GM12878 (cell line): ENCODE measurements at places on chromosomes 16 and 17.

GRCh38 chr16:28188085-28188916 is 23.5 kb downstream of the XPO6 start:
- H3K27me3 ChIP-seq, result no peaks in the 10 kb centered on the region
- peak overlapping the region; percentile 98 for H3K27ac ChIP-seq
- peak overlapping the region; percentile 53 for H3K4me3 ChIP-seq
- peak; percentile 91 for DNase-seq

GRCh38 chr17:78924481-78925151 is 571 bp downstream of the TIMP2 start:
- no peak for DNase-seq
- no peaks in the 10 kb centered on the region for H3K36me3 ChIP-seq
- peaks cover 2% of the 10 kb centered on the region; the same call in 1 of the 2 replicates for H3K4me1 ChIP-seq

GRCh38 chr16:87150262-87150661 is 166.9 kb downstream of the C16orf95 start:
- no peaks in the 10 kb centered on the region for H3K27me3 ChIP-seq
- no peaks in the 10 kb centered on the region for H3K4me1 ChIP-seq
- H3K36me3 ChIP-seq, result no peaks in the 10 kb centered on the region
- no peak for DNase-seq
- no peak overlapping the region for H3K27ac ChIP-seq
- H3K4me3 ChIP-seq, result no peak overlapping the region

GRCh38 chr16:72740347-72740746 is 307.6 kb downstream of the ZFHX3 start:
- H3K36me3 ChIP-seq, result no peaks in the 10 kb centered on the region
- H3K27ac ChIP-seq, result no peak overlapping the region
- peaks cover 11% of the 10 kb centered on the region; the same call in 1 of the 2 replicates for H3K4me1 ChIP-seq

GRCh38 chr17:13228225-13228624 is 210.4 kb upstream of the ELAC2 start:
- no peak for DNase-seq
- no peak overlapping the region for H3K4me3 ChIP-seq
- no peak overlapping the region for H3K27ac ChIP-seq
- H3K4me1 ChIP-seq, result no peaks in the 10 kb centered on the region
- H3K36me3 ChIP-seq, result no peaks in the 10 kb centered on the region

GRCh38 chr17:4635823-4636375 is 5.6 kb downstream of the ALOX15 start:
- DNase-seq, result peak; percentile 64
- H3K36me3 ChIP-seq, result no peaks in the 10 kb centered on the region
- no peak overlapping the region for H3K27ac ChIP-seq

DNA sequence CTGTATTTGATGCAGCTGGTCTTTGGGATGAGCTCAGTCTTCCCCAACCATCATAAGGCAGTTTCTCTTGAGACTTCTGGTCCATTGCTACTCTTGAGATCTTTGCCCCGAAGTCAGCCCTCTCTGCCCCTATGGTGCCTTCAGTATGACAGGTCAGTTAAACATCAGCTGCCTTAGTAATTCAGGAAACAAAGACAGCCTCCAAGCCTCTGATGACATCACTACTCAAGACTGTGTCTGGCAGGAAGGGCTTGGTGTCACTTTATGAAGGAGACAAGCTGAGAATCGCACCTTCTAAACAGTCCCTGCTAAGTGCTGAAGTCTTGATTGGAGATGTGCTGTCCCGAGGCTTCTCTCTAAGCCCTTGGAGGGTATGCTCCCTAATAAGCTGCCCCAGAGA is 104.9 kb upstream of the TBX2 start:
- no peak overlapping the region for H3K27ac ChIP-seq
- no peak overlapping the region for H3K4me3 ChIP-seq
- H3K36me3 ChIP-seq, result no peaks in the 10 kb centered on the region
- no peaks in the 10 kb centered on the region for H3K4me1 ChIP-seq
- H3K27me3 ChIP-seq, result no peaks in the 10 kb centered on the region
- DNase-seq, result no peak

GRCh38 chr16:27960619-27961295 is 102.8 kb downstream of the GSG1L start:
- no peak overlapping the region for H3K27ac ChIP-seq
- no peaks in the 10 kb centered on the region for H3K36me3 ChIP-seq
- no peaks in the 10 kb centered on the region for H3K27me3 ChIP-seq

- H3K4me3 ChIP-seq, result no peak overlapping the region
- no peak for DNase-seq
- no peaks in the 10 kb centered on the region for H3K27me3 ChIP-seq
Observed at GRCh38 chr17:63833741-63834373, 6.4 kb upstream of the FTSJ3 start.

GRCh38 chr17:305090-305976 is 47.3 kb downstream of the RPH3AL start:
- H3K36me3 ChIP-seq, result no peaks in the 10 kb centered on the region
- no peaks in the 10 kb centered on the region for H3K27me3 ChIP-seq
- no peak for DNase-seq
- H3K4me1 ChIP-seq, result no peaks in the 10 kb centered on the region

- no peaks in the 10 kb centered on the region for H3K36me3 ChIP-seq
- H3K4me1 ChIP-seq, result no peaks in the 10 kb centered on the region
- H3K4me3 ChIP-seq, result no peak overlapping the region
- no peak for DNase-seq
- H3K27ac ChIP-seq, result no peak overlapping the region
Observed at GRCh38 chr16:17777408-17777863, 306.7 kb upstream of the XYLT1 start.

DNA sequence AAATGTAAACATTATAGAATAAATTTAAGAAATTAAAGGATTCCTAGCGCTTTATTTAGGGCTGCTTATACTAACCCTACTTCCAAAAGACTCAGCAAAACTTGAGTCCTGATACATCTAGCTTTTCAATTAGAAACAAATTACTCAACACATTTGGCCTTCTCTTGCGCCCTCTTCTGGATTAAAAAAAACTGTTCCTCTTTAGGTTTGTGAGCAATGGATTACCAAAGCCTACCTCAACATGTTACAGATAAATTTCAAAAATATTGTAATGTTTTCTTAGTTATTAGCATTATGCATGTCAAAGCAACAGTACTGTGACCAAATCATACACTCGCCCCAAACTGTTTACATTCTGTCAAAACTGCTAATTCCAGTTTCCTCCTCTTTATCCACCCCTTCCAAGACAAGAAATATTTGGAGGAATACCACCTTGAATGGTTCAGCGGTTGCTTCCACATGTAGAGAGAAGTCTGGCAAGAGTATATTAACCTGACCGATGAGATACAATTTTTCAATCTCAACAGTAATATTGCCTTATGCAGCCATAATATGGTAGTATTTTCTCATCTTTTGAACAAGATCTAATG is 2.7 kb downstream of the NUFIP2 start:
- H3K27me3 ChIP-seq, result no peaks in the 10 kb centered on the region
- peak overlapping the region; percentile 89 for H3K4me3 ChIP-seq
- DNase-seq, result peak; percentile 35
- H3K4me1 ChIP-seq, result peaks cover 2% of the 10 kb centered on the region; the same call in 1 of the 2 replicates

DNA sequence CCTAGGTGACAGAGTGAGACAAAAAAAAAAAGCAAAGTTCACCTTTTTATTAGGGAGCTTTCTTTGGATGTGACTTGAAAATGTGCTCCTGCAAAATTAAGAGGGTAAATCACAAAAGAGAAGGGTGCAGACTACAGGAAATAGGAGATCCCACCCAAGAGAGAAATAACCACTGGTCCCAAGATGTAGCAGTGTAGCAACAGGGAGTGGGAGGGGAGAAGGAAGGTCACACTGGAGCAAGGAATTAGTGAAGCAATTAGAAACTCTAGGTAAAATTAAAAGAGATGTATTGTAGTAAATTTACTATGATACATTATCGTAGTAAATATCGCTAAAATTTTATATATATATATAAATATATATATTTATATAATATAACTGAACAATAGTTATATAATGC is 12.3 kb upstream of the SPN start:
- H3K27ac ChIP-seq, result no peak overlapping the region
- H3K4me3 ChIP-seq, result no peak overlapping the region
- peaks cover 24% of the 10 kb centered on the region for H3K4me1 ChIP-seq
- no peak for DNase-seq
- no peaks in the 10 kb centered on the region for H3K36me3 ChIP-seq
